ENCODE measurements at places on chromosomes 12 and 14.

GRCh38 chr12:117967043-117967442 is 1.7 kb downstream of the KSR2 start:
- DNase-seq: no peak

- DNase-seq: no peak
Observed at GRCh38 chr14:51650716-51651387, 858 bp upstream of the FRMD6 start.

GRCh38 chr14:64942531-64943111 is at the start of gene GPX2:
TSS of gene GPX2 (minus strand) at chr14:64942745. CDS start at chr14:64942726, 19 bp downstream.
- no peak for DNase-seq

GRCh38 chr14:27605282-27605681 is 1007.4 kb upstream of the NOVA1 start:
- DNase-seq: no peak

- DNase-seq: no peak
Observed at GRCh38 chr14:35708062-35708461, 101.0 kb downstream of the RALGAPA1 start.

- DNase-seq: no peak
Observed at GRCh38 chr14:98433436-98433835, 838.6 kb downstream of the BCL11B start.

DNA sequence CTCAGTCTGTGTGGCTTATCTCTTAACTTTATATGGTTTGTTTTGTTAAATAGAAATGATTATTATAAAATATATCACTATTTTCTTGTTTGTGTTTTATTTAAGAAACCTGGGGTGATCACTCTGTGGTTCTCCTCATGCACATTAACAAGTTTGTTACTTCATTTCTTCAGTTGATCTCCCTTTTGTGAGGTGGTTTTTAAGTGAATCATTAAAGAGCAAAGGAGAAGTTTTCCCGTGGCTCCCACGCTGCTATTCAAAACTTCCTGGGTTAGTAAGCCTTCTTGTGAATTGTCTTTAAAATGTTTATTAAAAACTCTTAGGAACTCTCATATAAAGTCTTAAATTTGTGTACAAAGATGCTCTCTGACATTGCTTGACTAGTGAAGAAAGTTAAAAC is 11.8 kb downstream of the ADIPOR2 start:
- DNase-seq: no peak

DNA sequence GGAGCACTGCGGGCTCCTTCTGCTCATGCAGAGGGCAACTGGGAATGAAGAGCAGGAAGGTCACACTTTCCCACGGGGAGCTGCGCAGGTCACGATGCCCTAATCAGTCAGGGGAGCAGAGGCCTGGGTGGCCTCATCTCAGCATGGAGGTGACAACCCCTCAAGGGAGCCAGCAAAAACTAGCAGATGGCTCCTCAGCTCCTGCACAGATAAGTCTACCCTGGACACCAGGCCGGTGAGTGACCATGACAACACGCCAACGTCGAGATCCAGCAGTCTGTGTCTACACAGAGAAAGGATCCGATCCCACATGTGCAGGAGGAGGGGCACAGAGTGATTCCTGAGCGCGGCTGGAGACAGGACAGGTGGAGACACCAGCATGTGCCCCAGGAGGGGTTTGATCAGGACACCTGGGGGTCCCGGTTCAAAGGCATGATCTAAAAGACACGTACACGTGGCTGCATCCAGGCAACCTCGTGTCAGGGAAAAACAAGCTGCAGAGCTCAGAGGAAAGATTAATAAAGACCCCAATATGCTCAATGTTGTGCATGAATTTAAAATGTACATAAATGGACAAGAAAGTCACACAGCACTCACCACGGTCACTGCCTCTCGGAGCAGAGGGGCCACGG is 153.7 kb upstream of the SFSWAP start:
- no peak for DNase-seq

- no peak for DNase-seq
Observed at GRCh38 chr14:98237939-98238338, 1034.1 kb downstream of the BCL11B start.

GRCh38 chr12:56629459-56630179 is 507 bp downstream of the BAZ2A start:
- no peak for DNase-seq

DNA sequence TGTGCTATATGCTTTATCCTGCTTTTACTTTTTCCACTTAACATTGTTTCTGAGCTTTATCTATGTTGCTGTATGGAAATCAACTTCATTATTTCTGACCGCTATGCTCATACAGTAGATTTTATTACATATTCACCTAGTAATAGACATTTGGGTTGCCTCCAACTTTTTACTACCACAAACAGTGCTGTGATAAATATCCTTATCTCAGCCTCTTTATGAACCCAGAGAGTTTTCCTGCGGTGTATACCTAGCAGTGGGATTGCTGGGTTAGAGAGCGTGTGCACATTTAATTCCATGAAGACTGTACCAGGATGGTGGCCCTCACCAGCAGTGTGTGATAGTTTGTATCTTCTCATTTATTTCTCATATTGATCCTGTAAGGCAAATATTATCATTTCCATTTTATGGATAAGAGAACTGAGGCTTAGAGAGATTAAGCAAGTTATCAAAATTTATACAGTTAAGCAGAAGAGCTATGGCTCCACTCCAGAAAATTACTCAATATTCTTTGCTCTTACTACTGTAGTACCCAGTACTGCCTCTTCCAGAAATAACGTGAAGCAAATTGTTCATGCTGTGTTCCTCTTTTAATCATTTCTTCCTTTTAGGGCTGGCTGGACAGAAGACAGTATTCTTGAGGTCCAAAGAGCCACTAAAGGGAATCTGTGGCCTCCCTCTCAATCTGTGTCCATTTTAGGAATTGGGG is 26.3 kb upstream of the CISTR start:
- no peak for DNase-seq

GRCh38 chr12:69172491-69172890 is 66.9 kb upstream of the CPSF6 start:
- DNase-seq: no peak

- DNase-seq: no peak
Observed at GRCh38 chr14:33792009-33792719, 158.7 kb downstream of the EGLN3 start.

GRCh38 chr14:55901291-55901690 is 216.9 kb upstream of the PELI2 start:
- no peak for DNase-seq

GRCh38 chr12:2336409-2336829 is 283.6 kb downstream of the CACNA1C start:
- DNase-seq: no peak

GRCh38 chr14:68612049-68612448 is 180.8 kb downstream of the ZFP36L1 start:
- DNase-seq: no peak

Measured in NCI-H446 (cell line).